ENCODE measurements at places on chromosomes 4 and X.

DNA sequence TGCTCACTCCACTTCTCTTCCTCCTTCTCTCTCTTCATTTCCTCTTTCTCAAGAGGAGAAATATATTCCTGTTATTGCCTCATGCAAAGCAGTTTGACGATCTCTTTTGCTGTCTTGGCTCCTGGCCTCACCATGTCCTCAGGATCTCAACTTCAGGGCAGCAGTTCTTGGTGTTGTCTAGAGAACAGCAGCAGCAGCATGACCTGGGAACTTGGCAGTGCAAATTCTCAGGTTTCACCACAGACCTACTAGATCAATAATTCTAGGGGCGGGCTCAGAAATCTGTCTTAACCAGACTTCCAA lies 193.4 kb upstream of the EDNRA start:
- DNase-seq, result no peak

GRCh38 chrX:134544513-134545151 lies 84.7 kb downstream of the HPRT1 start:
- no peak for DNase-seq

GRCh38 chr4:87390551-87390890 lies 467 bp downstream of the HSD17B11 start:
- no peak for DNase-seq

DNA sequence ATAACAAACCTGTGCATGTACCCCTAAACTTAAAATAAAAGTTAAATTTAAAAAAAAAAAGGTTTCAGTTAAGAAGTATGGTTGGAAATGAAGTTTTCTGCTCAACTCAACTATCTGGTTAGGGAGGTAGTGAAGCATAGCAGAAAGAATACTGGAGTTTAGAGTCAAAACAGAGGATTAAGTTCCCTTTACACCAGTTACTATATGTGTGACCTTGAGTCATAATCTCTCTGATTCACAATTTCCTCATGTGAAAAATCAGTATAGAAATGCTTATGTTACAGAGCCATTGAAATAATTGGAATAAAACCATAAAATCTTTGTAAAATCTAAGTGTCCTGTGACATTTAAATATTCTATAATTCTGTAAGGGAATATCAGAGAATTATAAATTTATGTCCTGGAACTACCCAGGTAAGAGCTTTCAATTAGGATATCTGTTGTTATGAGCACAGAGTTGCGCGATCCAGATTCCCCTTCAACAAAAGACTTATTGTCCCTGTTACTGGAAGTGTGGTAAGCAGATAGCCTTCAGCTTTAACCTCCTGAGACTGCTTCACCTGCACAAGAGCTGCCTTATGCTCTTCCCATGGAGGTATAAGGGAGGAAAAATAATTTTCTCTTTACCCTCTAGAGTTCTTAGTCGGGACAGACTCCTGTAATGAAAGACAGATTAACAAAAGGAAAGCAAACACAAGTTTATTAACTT lies 203.8 kb upstream of the NRK start:
- no peak for DNase-seq

DNA sequence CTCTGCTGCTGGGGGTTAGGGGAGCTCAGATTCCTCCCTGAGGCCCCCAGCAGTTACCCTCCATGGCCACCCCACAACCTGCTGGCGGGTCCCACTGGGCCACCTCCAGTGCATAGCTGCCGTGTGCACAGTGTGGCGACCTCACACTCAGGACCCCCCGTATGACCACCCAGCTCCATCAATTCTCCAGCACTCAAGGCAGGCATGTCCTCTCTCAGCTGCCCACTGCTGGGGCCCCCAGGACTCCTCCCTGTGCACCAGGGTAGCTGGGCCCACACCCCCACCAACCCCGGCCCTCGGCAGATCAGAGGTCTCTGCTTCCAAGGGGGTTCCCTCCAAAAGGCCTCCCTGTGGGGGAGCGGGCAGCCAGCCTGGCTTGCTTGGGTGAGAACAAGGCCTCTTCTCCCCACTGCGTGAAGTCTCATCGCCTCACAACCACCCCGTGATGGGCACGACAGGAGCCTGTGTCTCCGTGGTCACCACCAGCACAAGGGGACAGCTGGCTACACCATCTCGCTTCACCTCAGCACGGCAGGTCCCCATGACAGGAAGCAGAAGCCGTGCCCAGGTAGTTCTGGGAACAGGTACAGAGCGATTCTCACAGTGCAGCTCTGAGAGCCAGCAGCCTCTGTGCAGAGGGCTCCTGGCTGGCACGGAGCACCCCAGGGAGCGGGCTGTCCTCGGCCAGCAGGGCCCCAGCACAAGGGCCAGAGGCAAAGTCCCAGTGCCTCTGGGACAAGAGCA lies 4.6 kb upstream of the HAUS3 start:
- DNase-seq, result no peak

DNA sequence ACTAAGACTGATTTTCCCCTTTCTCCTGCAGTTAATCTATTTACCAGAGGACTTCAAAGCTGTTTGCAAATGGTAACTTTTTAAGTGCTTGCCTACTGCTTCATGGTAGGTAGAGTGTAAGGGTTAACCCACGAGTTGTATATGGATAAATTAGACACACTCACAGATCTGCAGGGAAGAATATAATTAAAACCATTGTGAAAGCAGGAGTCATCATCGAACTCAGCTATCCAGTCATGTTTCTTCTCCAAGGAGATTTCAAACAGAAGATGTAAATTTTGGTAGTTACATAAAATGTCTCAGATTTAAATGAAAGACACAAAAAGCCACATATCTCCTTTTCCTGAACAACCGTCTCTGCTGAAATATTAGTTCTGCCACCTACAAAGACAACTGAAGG lies 549 bp upstream of the XG start:
- no peak for DNase-seq

- DNase-seq, result no peak
Observed at GRCh38 chrX:25665431-25665830, 472.7 kb upstream of the MAGEB18 start.

- no peak for DNase-seq
Observed at GRCh38 chr4:99832321-99832720, 15.7 kb downstream of the DAPP1 start.

GRCh38 chrX:10685923-10686595 lies 65.7 kb upstream of the MID1 start:
- DNase-seq, result no peak

DNA sequence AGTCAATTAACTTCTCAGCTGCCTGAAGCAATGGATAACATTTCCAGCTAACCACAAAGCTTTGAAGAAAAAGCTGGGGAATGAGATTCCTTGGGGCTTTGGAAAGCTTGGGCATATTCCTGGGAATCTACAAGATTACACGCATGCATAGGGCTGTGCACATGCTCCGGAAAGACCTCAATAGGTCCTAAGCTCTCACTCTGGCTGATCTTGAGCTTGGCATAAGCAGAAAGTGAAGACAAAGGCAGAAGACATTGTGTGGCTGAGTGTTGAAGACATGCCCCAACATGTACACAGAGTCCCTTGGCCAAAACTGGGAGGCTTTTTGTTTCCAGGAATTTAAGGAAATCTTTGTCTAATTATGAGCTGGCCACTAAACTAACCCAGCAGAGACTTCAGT lies 31.2 kb downstream of the ATG4A start:
- DNase-seq, result no peak

GRCh38 chr4:70364002-70364401 lies 3.4 kb downstream of the SMR3A start:
- DNase-seq, result no peak

DNA sequence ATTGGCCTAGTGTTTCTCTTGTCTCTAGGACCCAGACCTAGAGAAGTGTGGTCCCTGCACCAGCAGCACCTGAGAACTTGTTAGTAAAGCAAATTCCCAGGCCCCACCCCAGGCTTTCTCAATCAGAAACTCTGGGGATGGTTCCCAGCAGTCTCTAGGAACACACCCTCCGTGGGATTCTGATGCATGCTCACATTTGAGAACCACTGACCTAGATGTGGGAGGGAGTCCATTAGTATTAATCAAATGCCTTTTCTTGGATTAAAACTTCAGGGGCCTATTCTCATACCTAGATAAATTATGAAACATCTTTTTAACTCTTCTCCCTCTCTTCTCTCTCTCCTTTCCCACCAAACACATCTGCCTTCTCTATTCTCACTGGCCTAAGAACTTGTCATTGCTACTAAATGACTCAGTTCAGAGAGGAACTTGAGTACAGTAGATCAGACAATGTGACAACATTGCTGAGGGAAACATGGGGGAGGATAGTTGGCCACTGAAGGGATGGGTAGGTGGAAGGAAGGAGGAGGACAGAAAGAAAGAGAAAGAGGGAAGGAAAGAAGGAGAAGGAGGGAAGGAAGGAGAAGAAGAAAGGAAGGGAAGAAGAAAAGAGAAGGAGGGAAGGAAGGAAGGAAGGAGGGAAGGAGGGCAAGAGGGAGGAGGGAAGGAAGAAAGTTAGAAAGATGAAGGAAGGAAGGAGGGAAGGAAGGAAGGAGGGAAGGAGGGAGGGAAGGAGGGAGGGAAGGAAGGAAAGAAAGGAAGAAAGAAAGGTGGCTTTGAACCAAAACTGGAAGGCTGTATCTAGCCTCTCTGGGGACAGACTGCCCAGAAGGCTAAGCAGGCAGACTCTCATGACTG lies 132.7 kb upstream of the MAP3K15 start:
- no peak for DNase-seq

GRCh38 chr4:40916880-40917279 lies 167.1 kb downstream of the NSUN7 start:
- no peak for DNase-seq

DNA sequence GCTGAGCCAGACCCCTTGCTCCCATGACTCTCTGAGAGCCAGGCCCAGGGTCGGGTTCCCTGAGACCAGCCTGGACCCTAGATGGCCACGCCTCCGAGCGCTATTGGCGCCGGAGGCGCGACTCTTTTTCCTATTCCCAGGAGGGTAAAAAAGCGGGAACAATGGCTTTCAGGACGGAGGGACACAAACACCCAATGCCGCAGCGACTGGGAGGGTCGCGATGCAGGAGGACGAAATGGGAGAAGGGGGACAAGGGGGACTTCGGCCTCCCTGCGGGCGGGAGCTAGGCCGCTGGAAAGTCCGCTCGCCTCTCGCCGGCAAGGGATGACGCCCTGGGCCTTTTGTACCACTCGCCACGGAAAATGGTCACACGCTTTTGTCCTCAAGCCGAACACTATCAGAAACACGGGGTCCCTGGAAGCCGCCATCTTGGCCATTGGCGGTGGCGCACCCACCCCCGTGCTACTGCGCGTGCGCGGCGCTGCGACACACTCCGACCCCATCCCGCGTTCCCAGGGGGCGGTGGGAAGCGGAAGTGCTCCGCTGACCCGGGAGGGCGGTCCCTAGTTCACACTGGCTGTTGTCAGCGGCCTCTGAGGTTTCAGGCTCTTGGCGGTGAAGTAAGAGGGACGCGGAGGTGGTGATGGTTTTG lies 98.4 kb downstream of the ZNF674 start:
- peak; percentile 18 for DNase-seq

- DNase-seq, result no peak
Observed at GRCh38 chrX:37746951-37747350, 32.9 kb upstream of the CYBB start.

Measured in esophagus squamous epithelium (tissue), 5 donors.